ENCODE measurements at places on chromosomes 6 and 20.

GRCh38 chr20:8790442-8791074, 278.3 kb upstream of the PLCB4 start:
- no peak for DNase-seq

GRCh38 chr6:47138046-47138445, 95.9 kb upstream of the ADGRF1 start:
- DNase-seq = no peak

DNA sequence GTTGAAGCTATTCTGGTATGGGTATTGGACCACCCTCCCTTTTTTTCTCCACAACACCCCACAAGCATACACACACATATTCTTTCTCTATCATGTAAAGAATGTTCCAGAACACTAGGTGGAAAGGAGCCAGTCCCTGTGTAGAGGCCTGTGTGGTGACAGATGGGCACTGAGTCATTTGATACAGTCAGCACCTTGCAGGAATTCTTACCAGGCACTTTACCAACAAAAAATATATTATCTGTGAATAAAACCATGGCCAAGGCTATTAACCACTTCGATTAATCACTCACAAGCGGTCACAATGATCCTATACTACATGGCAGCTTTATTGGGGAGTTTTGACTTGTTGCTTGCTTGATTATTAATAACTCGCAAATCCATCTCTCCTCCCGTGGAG, 149.5 kb downstream of the BFSP1 start:
- DNase-seq = no peak

DNA sequence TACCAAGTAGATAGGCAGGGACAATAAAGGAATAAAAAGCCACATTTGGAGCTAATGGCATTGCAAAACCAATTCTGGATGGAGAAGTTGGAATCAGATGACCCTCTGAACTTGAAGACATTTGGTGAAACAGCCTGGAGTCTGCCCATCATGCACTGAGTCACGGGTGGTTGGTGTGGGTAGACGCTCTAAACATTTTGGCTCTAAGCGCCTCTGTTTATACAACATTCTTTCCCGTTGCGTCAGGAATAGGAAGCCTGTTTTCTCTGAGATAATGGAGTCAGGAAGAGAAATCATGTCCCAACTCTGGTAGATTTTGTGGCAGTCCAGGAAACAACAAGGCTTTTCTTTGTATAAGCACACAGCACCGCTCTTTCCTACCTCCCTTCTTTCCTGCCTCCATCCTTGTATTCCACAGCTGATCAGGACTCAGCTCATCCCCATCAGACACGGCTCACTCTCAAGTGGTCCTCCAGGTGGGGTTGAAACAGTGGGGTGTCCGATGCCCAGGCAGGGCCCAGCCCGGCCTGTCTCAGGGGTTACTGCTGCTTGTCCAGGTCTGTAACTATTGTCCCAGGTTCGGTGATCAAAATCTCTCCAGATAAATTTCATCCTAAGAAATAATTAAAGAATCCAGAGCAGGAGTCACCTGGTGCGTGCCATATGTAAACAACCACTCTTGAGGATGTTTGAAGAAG, 12.1 kb upstream of the RAMACL start:
- DNase-seq = no peak

DNA sequence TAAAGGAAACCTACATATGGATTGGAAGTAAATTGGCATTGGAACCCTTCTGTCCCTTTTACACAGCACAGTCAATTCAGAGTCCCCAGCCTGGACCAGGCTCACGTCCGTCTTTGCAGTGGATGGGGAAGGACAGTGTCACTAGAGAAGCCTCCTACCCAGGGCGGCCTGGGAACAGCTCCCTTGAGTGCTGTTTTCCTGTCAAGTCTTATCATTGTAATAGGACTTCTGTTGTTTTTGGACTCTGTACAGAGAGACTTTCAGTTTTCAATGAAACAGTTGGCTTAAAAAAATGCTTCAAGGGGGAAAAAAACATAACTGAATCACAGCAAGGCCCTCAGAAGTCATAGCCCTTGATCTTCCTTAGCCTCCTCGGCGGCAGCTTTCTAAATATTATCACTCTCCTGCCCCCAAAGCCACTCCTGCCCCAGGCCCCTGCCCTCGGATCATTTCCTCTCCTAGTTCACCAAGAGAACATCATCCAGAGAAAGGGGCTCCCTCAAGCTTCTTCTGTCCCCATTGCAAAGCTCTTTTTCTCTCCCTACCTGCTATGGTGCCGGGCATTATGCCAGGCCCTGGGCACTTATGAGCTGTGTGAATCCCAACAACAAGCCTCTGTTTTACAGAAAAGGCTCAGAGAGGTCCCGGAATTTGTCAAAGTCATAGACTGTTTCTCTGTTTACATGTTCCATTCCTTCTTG, 37.8 kb upstream of the CNKSR3 start:
- DNase-seq = no peak

DNA sequence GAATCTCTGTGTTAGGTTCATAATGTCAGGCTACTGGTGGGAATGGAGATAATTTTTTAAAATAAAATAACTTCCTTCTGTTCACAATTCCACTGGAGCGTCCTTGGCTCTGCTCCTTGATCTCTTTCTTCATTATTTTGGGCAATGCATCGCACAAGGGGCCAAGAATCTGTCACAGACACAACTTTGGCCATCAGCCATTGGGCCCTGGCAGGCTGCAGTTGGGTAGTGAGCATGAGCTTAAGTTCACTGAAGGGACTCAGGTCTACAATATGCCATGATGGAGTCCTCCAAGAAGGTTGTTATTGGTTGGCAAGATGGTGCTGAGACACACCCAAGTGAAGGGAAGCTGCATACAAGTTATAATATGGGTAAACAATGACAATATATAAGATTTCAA, 40.0 kb downstream of the CYP39A1 start:
- no peak for DNase-seq

DNA sequence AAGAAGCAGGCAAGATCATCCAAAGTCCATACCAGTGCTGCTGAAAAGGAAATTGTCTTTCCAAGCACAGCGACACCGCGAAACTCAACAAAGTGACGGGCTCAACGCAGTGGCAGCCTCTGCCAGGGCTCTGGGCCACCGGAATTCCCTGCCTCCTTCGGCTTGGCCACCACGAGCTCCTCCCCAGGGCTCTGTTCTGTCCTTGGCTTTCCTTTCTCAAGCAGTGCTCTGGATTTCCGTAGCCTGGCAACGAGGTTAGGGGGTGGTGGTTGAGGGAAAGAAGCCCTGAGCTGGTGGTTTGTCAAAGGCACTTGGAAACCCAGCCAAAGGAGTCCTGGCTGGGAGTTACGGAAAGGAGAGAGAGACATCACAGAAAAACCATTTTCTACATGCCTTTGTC, 31.2 kb downstream of the PRR18 start:
- no peak for DNase-seq

DNA sequence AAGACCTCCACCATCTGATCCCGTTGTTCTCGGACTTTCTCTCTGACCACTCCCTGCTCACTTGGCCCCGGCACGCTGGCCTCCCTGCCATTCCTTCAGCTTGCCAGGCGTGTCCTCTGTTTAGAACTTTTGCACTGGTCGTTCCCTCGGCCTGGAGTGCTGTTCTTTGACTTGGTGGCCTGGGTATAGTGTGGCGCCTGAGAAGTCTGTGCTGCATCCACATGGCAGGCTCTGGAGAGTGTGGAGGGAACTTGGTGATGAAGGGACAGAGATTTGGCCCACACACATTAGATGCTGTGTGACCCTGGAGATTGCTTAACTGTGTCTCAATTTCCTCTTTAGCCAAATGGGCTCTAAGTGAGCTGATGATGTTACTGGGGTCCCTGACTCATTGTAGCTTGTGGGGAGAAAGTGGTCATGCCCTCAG, 13.0 kb upstream of the TGM2 start:
- DNase-seq = no peak

- DNase-seq = no peak
Observed at GRCh38 chr20:672963-673602, 2.5 kb downstream of the SCRT2 start.

DNA sequence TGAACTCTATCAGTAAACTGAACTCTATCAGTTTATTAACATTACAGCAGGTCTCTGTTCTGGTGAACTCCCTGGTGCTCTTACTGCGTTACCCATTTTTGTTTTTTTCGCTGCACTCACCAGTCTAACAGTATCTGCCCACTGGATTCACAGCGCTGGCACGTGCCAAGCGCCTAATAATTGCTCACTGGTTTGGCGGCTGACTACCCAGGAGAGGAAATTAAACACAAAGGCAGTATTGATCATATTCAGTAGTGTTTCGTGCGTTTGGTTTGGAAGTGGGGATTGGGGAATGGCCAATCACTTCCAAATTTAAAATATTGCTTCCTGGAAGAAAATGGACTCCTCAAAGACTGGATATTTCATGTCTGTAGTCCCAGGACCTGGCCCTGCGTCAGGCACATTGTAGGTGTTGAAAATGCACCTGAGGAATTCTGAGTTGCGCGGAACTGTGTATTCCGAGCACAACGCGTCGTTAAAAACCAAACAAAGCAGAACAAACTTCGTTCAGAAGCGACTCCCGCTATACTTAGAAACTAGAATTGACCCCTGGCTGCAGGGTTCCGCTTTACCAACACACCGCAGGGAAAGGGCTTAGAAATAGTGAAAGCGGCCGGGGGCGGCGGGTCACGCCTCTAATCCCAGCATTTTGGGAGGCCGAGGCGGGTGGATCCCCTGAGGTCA, 1.1 kb upstream of the RPS12 start:
- DNase-seq = peak; percentile 14

DNA sequence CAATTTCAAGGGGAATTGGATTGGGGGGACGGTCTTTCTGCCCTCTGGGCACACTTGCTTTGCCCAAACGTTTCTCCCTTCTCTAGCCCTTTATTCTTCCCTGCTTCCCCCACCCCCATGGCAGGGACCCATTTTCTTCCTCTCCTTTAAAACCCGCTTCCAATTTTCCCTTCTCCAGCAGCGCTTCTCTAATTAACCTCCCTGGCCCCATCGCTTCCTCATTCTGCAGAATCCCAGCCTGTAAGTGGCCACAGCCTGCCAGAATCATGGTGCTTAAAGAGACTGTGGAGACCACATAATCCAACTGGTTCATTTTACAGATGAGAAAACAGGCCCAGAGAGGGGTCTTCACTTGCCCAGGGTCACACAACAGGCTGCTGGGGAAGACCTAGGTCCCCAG, 61.4 kb downstream of the CPNE5 start:
- DNase-seq = no peak

DNA sequence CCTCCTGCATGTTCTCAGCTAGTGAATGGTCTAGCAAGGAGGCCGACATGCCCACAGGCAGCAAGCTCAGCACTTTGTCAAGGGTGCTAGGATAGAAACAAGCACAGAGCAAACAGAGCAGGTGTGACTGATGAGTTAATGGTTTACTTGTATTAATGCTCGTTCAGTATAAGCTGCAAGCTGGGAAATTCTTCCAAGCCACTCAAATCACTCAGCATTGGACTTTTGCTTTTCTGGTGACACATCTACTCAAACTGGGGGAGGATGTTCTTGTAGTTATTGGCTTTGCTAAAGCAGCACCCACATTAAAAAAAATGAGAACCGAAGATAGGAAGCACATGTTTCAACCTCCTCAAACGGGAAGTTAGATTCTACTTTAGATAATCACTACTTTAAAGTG, 43.1 kb upstream of the NEDD9 start:
- no peak for DNase-seq

DNA sequence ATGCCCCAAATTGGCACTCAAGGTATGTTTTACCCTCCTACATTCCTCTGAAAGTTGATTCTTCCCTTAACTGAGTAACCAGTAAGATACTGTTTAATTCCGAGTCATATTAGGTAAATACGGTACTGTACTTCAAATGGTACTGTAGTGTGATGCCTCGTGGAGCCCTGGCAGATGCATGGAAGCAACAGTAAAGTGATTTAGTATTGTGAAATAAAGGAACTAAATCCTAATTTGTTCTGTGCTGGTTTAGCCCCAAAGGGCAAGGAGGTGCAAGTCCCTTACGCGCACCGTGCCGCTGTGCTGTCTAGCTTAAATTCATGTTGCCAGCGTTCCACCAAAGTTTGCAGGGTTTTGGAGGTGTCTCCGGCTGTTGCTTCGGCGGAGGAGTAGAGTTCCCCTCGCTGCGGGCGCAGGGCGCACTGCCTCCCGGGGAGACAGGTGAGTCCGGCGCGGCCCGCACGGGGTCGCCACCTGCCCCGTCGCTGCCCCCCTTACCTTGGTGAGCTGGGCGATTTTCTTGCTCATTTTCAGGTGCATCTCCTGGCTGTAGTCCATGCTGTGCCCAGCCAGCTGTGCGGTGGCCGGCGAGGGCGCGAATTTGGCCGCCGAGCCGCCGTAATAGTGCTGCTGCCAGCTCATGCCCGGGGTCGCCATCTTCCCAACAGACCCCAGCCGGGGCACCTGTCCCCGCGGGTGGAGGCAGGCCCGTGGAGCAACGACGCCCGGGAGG, 655 bp downstream of the FAM184A start:
- peak; percentile 18 for DNase-seq

DNA sequence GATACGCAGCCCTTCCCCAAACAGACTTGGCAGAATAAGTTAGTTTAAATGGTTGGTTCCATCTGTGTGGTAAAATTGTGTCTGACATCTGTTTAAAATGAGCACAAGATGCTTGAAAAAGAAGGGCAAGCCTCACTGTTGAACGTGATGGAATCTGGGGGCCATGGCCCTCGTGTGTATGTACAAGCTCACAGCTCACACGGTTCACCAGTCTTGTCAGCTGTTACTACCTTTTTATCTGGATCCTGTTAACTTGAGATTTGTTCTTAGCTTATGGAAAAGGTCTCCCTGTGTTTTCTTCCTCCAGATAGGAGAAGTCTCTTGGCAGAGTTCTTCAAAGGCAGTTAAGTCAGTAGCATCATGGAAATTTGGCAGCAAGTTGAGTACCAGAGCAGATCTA, 270.6 kb downstream of the KHDC1L start:
- no peak for DNase-seq

- peak; percentile 25 for DNase-seq
Observed at GRCh38 chr20:52972190-52972937, at the start of gene TSHZ2. Gene TSHZ2, plus strand, starts transcription at chr20:52972358. Its CDS starts 936 bp downstream, at chr20:52973294.

DNA sequence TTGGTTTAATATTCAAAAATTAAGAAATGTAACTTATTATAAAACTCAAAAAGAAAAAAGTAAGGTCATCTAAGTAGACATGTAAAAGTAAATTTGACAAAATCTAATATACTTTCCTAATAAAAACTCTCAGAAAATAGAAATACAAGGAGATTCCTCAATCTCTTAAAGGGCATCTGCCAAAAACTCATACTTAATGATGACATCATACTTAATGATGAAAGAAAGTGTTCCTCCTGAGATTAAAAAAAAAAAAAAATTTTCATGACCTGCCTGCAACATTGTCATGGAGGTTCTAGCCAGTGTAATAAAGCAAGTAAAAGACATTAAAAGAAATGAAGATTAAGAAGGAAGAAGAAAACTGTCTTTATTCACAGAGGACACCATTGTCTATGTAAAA, 325.7 kb upstream of the BTBD3 start:
- DNase-seq = no peak

- DNase-seq = no peak
Observed at GRCh38 chr6:166678426-166678825, 51.4 kb upstream of the RPS6KA2 start.

DNA sequence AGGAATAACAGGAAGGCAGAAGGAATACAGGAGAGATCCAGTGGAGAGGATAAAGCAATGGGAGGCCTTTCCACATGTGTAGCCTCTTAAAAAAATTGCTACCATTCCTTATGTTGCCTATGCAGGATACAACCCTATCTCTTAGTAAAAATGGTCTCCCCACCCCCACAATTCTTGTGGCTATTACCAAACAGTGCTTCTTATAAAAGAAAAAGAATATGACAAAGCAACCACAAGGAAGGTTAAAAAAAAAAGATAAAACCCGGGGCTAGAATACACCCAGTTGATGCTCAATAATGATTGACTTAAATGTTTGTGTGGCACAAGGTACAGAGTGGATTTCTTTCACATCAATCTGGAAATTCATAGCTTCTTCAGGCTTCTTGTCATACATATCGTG, 250.9 kb downstream of the HIVEP2 start:
- DNase-seq = no peak

Data from T follicular helper cell (primary cell).